ENCODE measurements at places on chromosomes 1 and 21. TPM values are rescaled to one million over a fixed set of nuclear protein-coding genes. Genes with fewer than 3 reads are reported as not detected.

Gene KRTAP8-1
- not detected for total RNA-seq

Gene OTUD3
- total RNA-seq: 14.0 TPM

Gene HORMAD1
- 3.8 TPM for total RNA-seq

Gene IGSF3
- 2.5 TPM for total RNA-seq

Gene PTCH2
- 31.2 TPM for total RNA-seq

Gene BGLAP
- total RNA-seq: 5.1 TPM

Gene CCDC27
- not detected for total RNA-seq

Gene SLC1A7
- total RNA-seq: 0.89 TPM

Gene C1orf141
- not detected for total RNA-seq

Gene STUM
- total RNA-seq: 7.8 TPM

Gene KMO
- total RNA-seq: 1.6 TPM

Gene CNIH4
- 51.3 TPM for total RNA-seq

Gene PLA2G2C
- total RNA-seq: 0.36 TPM

Gene SLC44A5
- 0.31 TPM for total RNA-seq

Gene MANEAL
- 2.3 TPM for total RNA-seq

Gene SLC9C2
- not detected for total RNA-seq

Gene MATN1
- 0.18 TPM for total RNA-seq

Gene OVAAL
- not detected for total RNA-seq

Gene ARHGAP29
- 67.2 TPM for total RNA-seq

Gene CFAP141
- total RNA-seq: not detected

Gene MTF2
- total RNA-seq: 27.8 TPM

Gene RHEX
- 1.2 TPM for total RNA-seq
